Activated CD4-positive, alpha-beta T cell treated with anti-CD3 and anti-CD28 coated beads for 36 hours (primary cell): ENCODE measurements at places on chromosomes 2 and 18.

- no peak for DNase-seq
Observed at GRCh38 chr2:148102641-148103040, 81.8 kb downstream of the MBD5 start.

- DNase-seq = no peak
Observed at GRCh38 chr18:42255908-42256765, 301.1 kb downstream of the PIK3C3 start.

GRCh38 chr18:75229437-75229836, 18.8 kb downstream of the TSHZ1 start:
- DNase-seq = no peak

GRCh38 chr2:241288324-241288888, 27.1 kb downstream of the HDLBP start:
- no peak for DNase-seq

- no peak for DNase-seq
Observed at GRCh38 chr18:24840051-24840450, 379.6 kb downstream of the HRH4 start.
